ENCODE measurements at places on chromosomes 12 and 14.

- DNase-seq = no peak
Observed at GRCh38 chr14:90039253-90040010, 22.4 kb upstream of the KCNK13 start.

- DNase-seq = no peak
Observed at GRCh38 chr12:132615579-132616038, 3.0 kb upstream of the P2RX2 start.

GRCh38 chr12:685388-685787 lies 22.1 kb upstream of the NINJ2 start:
- DNase-seq = peak; percentile 52

- DNase-seq = no peak
Observed at GRCh38 chr14:38038986-38039385, 168.7 kb upstream of the SSTR1 start.

DNA sequence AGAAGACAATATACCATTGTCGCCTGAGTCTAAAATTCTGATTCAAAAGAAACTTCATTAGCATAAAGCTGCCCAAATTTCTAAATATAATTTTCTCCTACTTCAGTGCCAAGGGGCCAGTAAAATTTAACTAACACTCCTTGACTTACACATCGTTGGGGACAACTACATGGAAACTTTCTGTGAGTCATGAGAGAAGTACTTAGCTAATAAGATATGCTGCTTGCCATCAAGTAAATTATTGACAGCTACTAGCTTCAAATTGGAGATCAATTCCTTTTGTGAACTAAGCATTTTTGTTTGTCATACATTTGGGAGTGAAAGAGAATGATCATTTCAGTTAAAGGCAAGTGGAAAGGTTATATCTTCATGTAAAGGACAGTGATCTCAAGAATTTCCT lies 373.3 kb downstream of the MDGA2 start:
- no peak for DNase-seq

DNA sequence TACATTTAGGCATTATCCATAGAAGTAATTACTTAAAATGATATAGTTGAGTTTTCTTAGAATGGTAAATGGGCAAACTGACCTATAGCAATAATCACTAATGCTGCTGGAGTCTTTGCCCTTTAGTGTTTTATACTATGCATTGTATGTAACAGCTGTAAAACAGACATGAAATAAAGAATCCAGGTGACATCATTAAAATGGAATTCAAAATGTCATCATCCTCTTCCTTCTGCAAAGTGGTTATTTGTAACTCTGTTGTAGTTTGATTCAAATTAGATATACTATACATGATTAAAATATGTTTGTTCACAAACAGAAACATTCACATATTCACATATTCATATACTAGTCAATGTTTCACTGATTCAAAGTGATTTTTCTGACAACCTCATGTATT lies 598.8 kb downstream of the SLC16A7 start:
- DNase-seq = no peak

GRCh38 chr12:123860377-123860776 lies 98.3 kb downstream of the DNAH10 start:
- no peak for DNase-seq

DNA sequence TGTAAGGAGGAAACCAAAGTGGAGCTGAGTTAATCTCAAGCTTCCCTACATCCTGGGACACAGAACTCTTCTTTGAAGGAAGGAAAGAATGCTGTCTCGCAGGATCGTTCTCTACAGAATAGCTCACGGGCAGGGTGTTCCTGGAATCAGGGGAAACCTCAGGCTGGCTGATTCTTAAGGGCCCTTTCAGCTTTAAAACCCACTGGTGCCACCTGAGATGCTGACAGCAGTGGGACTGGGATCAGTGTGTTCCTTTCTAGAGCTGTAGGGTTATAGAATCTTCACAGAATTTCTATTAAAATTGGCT lies 47.8 kb downstream of the UBE3B start:
- DNase-seq = no peak

Data from stimulated activated CD8-positive, alpha-beta memory T cell treated with anti-CD3 and anti-CD28 coated beads, Interleukin-7, amount 100 ng/mL, for 24 hours (primary cell).